ENCODE measurements at places on chromosomes 3 and 15. TPM values are rescaled to one million over a fixed set of nuclear protein-coding genes. Genes with fewer than 3 reads are reported as not detected.

- no peaks in the 10 kb centered on the region for H3K27me3 ChIP-seq
- no peak for DNase-seq
- H3K4me1 ChIP-seq, result no peaks in the 10 kb centered on the region
- H3K4me3 ChIP-seq, result no peak overlapping the region
These were observed 12.2 kb upstream of the MAPK6 start for GRCh38 chr15:52006702-52007340.

GRCh38 chr15:99496302-99496629 lies 69.5 kb upstream of the MEF2A start:
- no peak overlapping the region for H3K4me3 ChIP-seq
- DNase-seq, result no peak
- H3K4me1 ChIP-seq, result no peaks in the 10 kb centered on the region
- no peak overlapping the region for H3K27ac ChIP-seq
- H3K36me3 ChIP-seq, result no peaks in the 10 kb centered on the region

DNA sequence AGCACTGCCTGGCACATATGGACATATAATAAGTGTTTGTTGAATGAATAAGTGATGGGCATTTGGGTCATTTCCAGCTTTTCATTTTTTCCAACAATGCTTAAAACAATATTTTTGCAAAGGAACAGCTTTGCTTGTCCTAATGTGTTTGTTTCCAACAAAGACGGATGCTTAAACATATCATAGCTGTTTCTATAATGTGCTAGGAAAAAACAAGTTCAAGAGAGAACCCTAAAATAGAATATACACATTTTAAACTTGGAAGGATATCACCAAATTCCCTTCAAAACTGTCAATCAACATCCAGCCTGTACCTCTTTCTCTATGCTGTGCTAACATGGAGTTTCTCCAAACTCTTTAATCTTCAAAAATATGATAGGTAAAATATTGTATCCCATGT lies 224.5 kb upstream of the WNT5A start:
- no peak for DNase-seq
- no peak overlapping the region for H3K4me3 ChIP-seq

GRCh38 chr3:183824761-183825455 lies 469 bp downstream of the MAP6D1 start:
- H3K27me3 ChIP-seq, result no peaks in the 10 kb centered on the region
- DNase-seq, result no peak
- H3K36me3 ChIP-seq, result peaks cover 11% of the 10 kb centered on the region
- H3K27ac ChIP-seq, result no peak overlapping the region

DNA sequence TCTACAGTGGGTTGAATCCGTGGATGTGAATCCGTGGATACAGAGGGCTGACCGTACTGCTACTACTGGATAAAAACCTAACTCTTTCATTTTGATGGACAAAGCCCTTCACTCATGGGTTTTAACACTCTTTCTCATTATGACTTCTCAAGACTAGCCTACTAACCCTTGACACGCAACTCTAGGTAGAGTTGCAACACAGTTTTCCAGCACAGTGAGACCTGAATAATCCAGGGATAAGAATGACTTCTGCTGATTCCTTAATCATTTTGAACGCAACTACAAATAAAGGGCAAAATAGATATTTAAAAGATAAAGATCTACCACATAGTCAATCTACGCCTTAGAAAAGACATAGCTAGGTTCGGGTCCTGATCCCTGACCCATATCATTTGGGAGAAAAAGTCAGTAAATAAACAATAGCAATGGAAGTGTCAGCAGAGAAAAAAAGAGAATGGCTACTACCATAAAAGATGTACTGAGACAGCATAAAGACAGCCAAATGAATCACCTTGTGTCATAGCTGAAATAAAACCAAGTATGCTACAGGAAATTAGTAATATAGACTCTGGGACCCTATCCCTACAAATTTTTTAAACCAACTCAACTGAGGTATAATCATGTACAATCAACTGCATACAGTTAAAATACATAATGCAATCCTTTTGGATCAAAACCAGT lies 87.6 kb downstream of the DPH6 start:
- H3K4me3 ChIP-seq, result no peak overlapping the region
- no peak for DNase-seq
- H3K27me3 ChIP-seq, result no peaks in the 10 kb centered on the region
- H3K4me1 ChIP-seq, result no peaks in the 10 kb centered on the region
- no peak overlapping the region for H3K27ac ChIP-seq

DNA sequence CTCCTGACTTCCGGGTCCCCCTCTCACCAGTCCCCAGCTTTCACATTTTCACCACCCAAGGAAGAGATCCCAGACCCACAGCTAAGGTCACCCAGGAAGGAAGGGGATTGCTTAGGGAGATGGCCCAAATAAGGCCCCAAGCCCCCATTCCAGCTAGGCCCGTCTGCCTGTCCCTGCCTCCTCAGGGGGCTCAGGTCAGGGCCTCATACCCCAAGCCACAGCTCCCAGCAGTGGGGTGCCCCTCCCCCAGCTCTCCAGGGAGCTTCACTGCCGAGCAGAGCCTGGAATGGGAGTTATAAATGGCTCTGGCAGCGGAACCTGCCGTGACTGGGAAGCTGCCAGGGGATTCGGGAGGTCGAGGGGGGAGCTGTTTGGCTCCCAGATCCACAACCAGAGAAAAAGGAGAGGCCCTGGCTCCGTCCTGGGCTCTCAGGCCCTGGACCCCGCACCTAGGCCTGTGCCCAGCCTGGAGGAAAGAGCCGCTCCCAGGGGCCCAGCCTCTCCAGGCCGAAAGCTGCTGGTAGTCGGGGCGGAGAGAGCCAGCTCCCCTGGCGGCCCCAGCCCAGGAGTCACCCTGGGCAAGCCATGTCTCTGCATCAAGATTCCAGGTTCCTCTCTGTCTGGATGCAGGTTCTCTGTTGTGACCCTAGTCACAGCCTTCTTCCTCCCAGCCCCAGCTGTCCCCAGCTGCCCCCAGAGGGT lies 550 bp downstream of the CCDC9B start:
- no peaks in the 10 kb centered on the region for H3K36me3 ChIP-seq
- H3K4me3 ChIP-seq, result no peak overlapping the region
- H3K4me1 ChIP-seq, result peaks cover 13% of the 10 kb centered on the region
- H3K27ac ChIP-seq, result peak overlapping the region; percentile 54
- H3K27me3 ChIP-seq, result no peaks in the 10 kb centered on the region

- no peak overlapping the region for H3K4me3 ChIP-seq
- no peak for DNase-seq
- H3K4me1 ChIP-seq, result no peaks in the 10 kb centered on the region
- no peaks in the 10 kb centered on the region for H3K36me3 ChIP-seq
These were observed 72.3 kb downstream of the BLM start for GRCh38 chr15:90789462-90789861.

DNA sequence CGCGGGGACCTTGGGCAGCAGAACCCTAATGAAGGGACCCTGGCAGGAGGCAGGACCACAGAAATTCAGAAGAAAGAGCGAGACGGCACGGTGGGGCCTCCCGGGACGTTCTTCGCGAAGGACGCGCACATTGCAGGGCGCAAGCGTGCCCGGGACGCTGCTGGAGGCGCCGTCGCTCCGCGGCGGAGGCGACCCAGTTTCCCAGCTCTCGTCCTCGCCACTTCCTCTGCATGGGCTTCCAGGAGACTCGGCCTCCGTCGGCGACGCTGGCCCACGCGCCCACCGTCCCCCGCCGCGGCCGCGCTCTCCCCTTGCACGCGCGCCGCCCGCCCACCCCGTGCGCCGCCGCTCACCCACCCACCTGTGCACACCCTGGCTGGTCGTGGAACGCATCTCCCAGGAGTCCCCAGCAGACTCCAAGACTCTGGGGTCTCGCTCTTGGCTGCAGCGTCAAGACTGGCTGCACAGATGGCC lies 31.8 kb upstream of the SMAD3 start:
- H3K27ac ChIP-seq, result no peak overlapping the region
- no peaks in the 10 kb centered on the region for H3K27me3 ChIP-seq
- no peak overlapping the region for H3K4me3 ChIP-seq
- peaks cover 13% of the 10 kb centered on the region for H3K4me1 ChIP-seq
- no peak for DNase-seq
- no peaks in the 10 kb centered on the region for H3K36me3 ChIP-seq

- H3K4me1 ChIP-seq, result no peaks in the 10 kb centered on the region
- no peak overlapping the region for H3K4me3 ChIP-seq
- H3K27me3 ChIP-seq, result no peaks in the 10 kb centered on the region
- DNase-seq, result no peak
These were observed 162.2 kb upstream of the TLE3 start for GRCh38 chr15:70259640-70260508.

- no peaks in the 10 kb centered on the region for H3K4me1 ChIP-seq
- H3K4me3 ChIP-seq, result no peak overlapping the region
- H3K27me3 ChIP-seq, result no peaks in the 10 kb centered on the region
These were observed 1.3 kb upstream of the MAP6D1 start for GRCh38 chr3:183826448-183827250.

- no peak overlapping the region for H3K4me3 ChIP-seq
- H3K27ac ChIP-seq, result no peak overlapping the region
- H3K4me1 ChIP-seq, result no peaks in the 10 kb centered on the region
- no peak for DNase-seq
- no peaks in the 10 kb centered on the region for H3K27me3 ChIP-seq
- H3K36me3 ChIP-seq, result no peaks in the 10 kb centered on the region
These were observed 327.4 kb upstream of the LRRFIP2 start for GRCh38 chr3:37501571-37502313.

- H3K36me3 ChIP-seq, result no peaks in the 10 kb centered on the region
- H3K4me1 ChIP-seq, result no peaks in the 10 kb centered on the region
- H3K27me3 ChIP-seq, result no peaks in the 10 kb centered on the region
- no peak overlapping the region for H3K27ac ChIP-seq
These were observed 46.0 kb downstream of the SUCNR1 start for GRCh38 chr3:151919446-151919845.

DNA sequence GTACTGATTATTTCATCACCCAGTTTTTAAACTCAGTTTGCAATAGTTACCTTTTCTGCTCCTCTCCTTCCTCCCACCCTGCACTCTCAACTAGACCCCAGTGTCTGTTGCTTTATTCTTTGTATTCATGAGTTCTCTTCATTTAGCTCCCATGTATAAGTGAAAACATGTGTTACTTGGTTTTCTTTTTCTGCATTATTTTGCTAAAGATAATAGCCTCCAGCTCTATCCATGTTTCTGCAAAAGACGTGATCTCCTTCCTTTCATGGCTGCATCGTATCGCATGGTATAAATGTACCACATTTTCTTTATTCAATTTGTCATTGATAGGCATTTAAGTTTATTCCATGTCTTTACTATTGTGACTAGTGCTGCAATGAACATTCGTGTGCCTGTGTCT lies 79.0 kb downstream of the NAALADL2 start:
- no peaks in the 10 kb centered on the region for H3K36me3 ChIP-seq
- no peak overlapping the region for H3K4me3 ChIP-seq
- H3K27me3 ChIP-seq, result no peaks in the 10 kb centered on the region
- H3K4me1 ChIP-seq, result no peaks in the 10 kb centered on the region
- no peak for DNase-seq

GRCh38 chr3:94065819-94066480 lies 3.1 kb downstream of the NSUN3 start:
- no peak overlapping the region for H3K27ac ChIP-seq
- no peak for DNase-seq
- peaks cover 2% of the 10 kb centered on the region for H3K36me3 ChIP-seq

DNA sequence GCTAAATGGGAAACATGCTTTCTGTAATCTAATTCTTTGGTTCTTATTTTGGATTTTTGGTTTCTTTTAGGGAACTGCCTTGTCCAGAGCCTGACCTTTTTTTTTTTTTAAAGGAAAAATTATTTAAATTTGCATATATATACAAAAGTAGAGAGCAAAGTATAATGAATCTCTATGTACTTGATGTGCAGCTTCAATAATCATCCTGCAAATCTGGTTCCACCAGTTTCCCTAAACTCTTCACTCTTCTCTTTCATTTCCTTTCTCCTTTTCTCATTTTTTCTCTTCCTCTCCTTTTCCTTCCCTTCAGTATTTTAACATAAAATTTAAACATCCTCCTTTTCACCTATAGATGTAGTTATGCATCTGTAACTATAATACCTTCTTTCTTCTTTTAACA lies 82.5 kb downstream of the USP13 start:
- H3K4me1 ChIP-seq, result no peaks in the 10 kb centered on the region
- peaks cover 3% of the 10 kb centered on the region for H3K36me3 ChIP-seq
- DNase-seq, result no peak
- no peak overlapping the region for H3K4me3 ChIP-seq
- no peak overlapping the region for H3K27ac ChIP-seq

GRCh38 chr3:147930232-147930807 lies 521.2 kb downstream of the ZIC1 start:
- H3K27ac ChIP-seq, result no peak overlapping the region
- H3K4me3 ChIP-seq, result no peak overlapping the region
- DNase-seq, result no peak
- no peaks in the 10 kb centered on the region for H3K27me3 ChIP-seq

DNA sequence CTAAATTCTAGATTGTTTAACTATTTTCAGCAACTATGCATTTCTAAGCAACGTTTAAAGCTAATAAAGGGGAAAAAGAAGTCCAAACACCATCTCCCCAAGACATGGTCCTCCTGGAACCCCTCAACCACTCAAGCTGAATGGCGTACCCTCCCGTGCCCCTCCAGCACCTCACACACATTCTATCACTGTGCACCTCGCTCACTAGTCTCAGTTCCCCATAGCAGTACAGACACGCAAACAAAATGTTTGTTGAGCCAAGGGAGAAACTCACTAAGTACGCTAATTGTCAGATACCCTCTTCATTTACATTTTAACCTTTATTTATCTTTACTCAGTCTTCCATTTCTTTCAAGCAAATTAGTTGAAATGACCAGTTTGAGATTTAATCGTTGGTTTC lies 48.8 kb downstream of the ACAP2 start:
- DNase-seq, result no peak
- peaks cover 2% of the 10 kb centered on the region for H3K4me1 ChIP-seq
- H3K27ac ChIP-seq, result no peak overlapping the region
- H3K36me3 ChIP-seq, result peaks cover 3% of the 10 kb centered on the region
- H3K27me3 ChIP-seq, result no peaks in the 10 kb centered on the region

DNA sequence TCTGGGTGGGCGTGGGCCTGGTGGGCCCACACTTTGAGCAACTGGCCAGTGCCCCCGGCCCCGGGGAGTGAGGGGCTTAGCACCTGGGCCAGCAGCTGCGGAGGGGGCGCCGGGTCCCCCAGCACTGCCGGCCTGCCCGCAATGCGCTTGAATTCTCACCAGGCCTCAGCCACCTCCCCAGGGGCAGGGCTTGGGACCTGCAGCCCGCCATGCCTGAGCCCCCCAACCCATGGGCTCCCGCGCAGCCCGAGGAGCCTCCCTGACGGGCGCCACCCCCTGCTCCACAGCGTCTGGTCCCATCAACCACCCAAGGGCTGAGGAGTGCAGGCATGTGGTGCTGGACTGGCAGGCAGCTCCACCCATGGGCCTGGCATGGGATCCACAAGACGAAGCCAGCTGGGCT lies 484.3 kb downstream of the UNC13C start:
- H3K4me1 ChIP-seq, result no peaks in the 10 kb centered on the region
- no peak for DNase-seq
- H3K27ac ChIP-seq, result no peak overlapping the region
- no peak overlapping the region for H3K4me3 ChIP-seq

DAZL gene
- not detected for polyA plus RNA-seq

FETUB gene
- 8.0 TPM for polyA plus RNA-seq

TLR9 gene
- polyA plus RNA-seq, result 0.02 TPM

PLA1A gene
- polyA plus RNA-seq, result 35.4 TPM

STRIT1 gene
- polyA plus RNA-seq, result not detected

TM4SF4 gene
- 201 TPM for polyA plus RNA-seq

CCR8 gene
- not detected for polyA plus RNA-seq
